SJCRH30 (cell line): ENCODE measurements at places on chromosomes 2 and 18.

DNA sequence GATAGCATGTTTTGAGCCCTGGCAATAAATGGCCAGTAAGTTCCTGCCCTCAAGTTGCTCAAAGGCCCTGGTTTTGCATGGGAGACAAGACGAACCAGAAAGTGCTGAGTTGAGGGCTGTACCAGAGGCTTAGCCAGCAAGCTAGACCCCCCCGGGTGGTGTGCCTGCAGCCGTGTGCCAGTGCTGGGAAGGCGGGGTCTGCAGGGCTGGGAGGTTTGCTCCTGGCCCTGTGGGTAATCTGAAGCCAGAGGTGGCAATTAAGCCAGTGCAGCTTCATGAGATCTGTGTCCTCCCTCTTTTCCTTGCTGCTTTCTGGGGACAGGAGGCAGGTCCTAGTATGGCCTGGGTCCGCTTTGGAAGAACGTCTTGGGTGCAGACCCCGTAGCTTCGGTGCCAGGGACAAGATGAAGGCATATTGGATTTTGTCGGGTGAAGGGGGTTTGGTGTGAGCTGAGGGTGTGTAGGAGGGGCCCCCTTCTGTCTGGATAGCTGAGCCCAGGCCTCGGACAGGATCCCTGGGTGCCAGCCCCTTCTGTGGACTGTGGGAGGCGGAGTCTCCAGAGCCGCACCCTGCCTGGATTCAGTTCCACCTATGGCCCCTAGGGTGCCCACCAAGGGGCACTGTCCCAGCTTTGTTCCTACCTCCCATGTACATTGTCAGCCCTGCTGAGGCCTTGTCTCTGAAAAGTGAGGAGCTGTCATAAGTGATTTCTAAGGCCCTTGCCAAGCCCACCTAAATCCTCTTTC, 15.6 kb downstream of the ATOH8 start:
- peak; percentile 87 for DNase-seq

DNA sequence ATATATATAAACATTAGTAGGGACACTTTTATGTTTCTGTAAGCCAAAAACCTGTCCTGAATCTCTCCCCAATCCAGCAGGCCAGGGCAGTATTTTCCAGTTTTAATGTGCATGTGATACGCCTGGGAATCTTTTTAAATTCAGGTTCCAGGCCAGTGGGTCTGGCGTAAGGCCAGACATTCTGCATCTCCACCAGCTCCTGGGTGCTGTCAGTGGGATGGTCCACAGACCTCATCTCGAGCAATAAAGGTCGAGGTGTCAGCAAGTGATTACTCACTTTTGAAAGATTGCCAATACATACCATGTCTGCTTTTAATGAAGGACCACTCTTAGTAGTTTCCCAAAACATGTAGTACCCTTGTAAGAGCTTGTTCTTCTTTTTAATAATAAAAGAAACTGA, 189.9 kb upstream of the SH3BP4 start:
- no peak for DNase-seq

- no peak for DNase-seq
Measured at GRCh38 chr18:31760695-31761094, at the start of gene SLC25A52. Gene SLC25A52, minus strand, starts transcription at chr18:31760880. Its CDS starts 219 bp downstream, at chr18:31760661.

GRCh38 chr18:74446178-74446577, 10.9 kb downstream of the DIPK1C start:
- DNase-seq = no peak

- no peak for DNase-seq
Measured at GRCh38 chr2:157337978-157338377, 12.4 kb upstream of the ERMN start.

GRCh38 chr2:172931918-172932520, 143.6 kb upstream of the MAP3K20 start:
- peak; percentile 89 for DNase-seq

DNA sequence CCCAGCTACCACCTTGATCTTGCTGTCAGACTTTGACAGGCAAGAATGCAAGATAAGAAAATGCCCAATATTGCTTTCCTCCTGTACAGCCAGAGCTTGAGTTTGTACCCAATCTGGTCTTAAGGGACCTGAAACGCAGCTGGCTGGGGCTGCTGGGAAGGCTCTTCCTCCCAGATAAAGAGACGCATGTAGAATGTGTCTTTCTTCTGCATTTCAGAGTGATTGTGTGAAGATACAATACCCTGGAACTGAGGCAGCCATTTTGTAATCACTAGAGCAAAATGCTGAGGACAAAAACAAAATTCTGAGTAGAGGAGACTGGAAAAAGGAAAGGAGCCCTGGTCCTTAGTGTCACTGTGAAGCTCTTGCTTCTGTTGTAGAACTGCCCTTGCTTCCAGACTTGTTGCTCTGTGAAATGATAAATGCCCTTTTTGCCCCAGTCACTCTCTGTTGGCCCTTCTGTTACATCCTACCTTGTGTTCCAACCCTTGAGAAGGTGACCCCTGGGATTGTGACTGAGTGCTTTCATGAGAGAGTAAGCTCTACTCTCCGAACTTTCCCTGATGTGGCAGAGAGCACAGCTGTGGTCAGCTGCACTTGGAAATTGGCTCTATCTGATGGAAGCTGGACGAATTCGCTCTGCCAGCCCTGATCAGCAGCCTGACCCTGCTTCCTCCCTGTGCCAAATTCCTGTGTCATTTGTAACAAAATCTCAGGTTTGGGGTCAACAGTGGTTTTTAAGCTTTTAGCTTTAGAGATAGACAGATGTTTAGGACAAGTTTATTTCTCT, 137.4 kb upstream of the RBMS1 start:
- peak; percentile 32 for DNase-seq

GRCh38 chr2:62458671-62459081, 47.3 kb downstream of the TMEM17 start:
- DNase-seq = no peak

DNA sequence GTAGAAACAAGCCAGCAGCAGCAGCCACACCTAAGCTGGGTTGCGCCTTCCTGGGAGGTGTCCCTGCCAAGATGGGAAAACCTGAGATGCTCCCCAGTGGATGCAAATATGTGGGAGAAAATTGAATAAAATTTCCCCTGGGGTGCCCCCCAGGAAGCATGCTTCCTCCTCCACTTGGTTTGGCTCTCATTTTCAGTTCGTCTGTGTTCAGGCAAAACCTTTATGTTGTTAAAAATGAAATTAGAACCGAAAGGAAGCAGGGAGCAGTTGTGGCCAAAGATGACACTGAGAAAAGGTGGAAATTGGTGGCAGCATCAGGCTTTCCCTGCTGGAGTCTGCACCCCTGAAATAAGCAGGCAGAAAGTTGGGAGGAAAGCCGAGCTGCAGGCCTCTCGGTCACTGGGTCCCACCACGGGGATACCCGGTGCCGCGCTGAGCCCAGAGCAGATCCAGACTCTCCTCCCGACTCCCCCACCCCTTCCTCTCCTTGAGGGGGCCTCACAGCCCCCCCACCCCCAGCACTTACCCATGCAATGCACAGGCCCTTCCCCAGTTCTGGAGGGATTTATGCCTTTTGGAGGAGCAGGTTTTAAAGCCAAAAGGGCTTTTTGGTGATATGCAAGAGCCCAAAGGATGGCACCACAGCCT, 267.7 kb upstream of the SPRED2 start:
- no peak for DNase-seq

DNA sequence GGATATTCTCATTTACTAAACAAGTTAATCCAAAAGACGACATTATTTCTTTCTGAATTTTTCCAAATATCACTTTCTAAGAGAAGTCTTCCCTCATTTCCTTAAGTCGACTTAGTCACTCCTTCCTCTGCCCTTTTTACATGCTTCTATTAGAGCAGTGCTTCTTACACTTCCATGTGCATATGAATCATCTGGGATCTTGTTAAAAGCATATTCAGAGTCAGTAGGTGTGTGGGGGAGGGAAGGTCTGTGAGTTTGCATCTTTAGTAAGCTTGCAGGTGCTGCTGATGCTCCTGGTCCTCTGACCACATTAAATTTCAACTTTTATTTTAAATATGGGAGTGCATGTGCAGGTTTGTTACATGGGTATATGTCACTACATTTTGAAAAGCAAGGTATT, 582.6 kb downstream of the NRXN1 start:
- no peak for DNase-seq

DNA sequence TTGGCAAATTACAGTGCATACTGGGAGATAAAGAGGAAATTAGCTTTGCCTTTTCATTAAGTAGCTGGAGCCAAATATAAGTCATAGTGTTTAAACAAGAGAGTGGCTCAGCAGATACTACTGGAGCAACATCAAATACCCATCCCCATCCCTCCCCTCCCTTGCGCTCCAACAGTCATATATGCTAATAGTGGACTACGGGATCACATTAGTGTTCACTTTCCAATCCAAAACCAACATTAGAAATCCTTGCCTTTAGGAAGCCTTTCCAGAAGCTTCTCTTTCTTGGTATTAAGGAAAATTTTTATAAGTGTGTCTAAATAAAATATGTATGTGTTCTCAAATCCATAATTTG, 1669.3 kb downstream of the SUCLG1 start:
- peak; percentile 34 for DNase-seq

DNA sequence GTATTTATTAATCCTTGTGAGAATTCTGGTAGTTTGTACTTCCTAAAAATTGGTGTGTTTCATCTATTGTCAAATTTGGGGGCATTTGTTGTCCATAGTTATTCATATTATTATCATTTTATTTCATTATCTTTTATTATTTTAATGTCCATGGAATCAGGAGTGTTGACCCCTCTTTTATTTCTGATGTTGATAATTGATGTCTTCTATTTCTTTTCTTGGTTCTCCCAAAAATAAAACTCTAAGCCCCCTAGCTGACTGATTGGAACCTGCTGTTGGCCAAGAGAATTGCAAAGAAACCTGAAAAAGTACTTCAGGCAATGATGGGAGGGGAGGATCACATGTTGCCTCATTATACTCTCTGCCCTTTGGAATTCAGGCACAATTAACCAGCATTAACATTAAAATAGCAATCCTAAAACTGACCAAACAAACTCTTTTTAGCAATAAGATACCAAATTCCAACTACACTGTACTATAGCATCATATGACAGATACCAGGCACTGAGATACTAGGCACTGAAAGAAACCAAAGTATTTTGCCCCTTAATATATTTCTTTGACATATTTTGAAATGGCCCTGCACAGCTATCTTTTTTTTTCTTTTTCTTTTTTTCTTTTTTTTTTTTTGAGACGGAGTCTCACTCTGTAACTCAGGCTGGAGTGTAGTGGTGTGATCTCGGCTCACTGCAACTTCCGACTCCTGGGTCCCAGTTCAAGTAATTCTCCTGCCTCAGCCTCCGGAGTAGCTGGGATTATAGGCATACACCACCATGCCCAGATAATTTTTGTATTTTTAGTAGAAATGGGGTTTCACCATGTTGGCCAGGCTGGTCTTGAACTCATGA, 1097.2 kb upstream of the CNTNAP5 start:
- no peak for DNase-seq

DNA sequence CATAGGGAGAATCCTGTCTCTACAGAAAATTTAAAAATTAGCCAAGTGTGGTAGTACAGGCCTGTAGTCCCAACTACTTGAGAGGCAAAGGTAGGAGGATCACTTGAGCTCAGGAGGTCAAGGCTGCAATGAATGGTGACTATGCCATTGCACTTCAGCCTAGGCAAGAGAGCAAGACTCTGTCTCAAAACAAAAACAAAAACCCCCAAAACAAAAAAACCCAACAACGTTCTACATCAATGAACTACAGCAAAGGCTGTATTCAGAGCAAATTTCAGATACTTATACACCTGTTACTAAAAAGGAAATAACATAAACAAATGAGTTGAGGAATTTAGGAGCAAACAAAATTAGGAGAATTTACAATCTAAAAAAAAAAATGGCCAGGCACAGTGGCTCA, 22.6 kb downstream of the YES1 start:
- DNase-seq = no peak

DNA sequence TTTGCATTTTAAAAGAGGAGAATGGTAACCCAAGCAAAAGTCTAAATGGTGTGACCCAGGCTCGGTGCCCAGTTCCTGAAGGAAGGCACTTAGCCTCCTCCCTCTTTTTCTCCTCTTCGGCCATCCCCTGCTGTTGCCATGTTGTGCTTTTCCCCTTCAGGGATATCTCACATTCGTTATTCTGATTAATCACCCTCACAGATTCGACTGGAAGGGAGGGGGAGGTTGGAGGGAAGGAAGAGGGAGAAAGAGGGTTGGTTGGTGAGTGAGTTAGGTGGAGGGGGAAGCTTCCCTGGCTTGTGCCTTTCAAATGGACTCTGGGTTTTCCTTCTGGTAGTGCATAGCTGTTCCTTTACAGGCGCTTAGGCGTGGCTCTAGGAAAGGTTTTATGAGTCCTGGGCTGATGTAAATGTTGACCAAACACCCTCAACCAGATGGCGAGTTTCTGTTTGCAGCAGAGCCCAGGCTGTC, 39.0 kb upstream of the LYPD6B start:
- DNase-seq = no peak

- peak; percentile 66 for DNase-seq
Measured at GRCh38 chr2:176129813-176130146, 275 bp downstream of the HOXD8 start.

DNA sequence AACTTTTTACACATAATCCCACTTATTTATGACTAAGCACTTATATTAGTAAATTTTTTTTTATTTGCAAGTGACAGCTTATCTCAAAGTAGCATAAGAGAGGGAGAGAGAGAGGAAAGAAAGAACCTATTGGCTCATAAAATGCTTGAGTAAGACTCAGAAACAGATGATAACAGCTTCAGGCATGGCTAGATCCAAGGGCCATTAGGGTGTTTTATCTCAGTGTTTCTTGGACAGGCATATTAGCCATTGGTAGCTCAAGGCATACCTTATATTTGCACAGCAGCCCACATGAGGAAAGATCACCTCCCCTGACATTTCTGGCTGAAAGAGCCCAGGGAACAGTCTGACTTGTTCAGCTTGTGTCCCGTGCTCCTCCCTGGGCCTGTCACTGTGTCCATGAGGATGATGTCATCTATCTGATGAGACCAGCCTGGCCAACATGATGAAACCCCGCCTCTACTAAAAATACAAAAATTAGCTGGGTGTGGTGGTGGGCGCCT, 64.4 kb downstream of the IL1R2 start:
- DNase-seq = no peak

GRCh38 chr2:173667014-173667413, 298.2 kb downstream of the SP3 start:
- no peak for DNase-seq

GRCh38 chr2:65579506-65580235, 147.3 kb upstream of the SPRED2 start:
- DNase-seq = no peak

- DNase-seq = no peak
Measured at GRCh38 chr2:97730245-97730644, 16.9 kb downstream of the ZAP70 start.

GRCh38 chr2:145593280-145593679, 1073.4 kb upstream of the ZEB2 start:
- DNase-seq = no peak

DNA sequence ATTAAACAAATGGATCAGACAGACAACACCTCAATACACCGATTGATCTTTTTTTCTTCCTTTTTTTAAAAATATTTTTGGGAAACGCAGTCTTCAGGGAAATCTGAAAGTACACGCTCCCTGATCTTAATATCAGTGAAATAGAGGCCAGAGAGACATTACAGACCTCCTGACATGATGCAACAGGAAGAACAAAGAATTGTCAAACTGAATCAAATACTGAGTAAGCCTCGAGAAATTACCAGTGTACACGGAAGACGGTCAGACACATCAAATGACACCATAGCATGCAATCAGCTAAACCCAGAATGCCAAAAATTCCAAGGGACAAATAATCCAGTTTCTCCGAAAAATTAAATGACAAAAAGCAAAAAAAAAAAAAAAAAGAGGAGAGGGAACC, 80.2 kb upstream of the NFU1 start:
- DNase-seq = no peak
